Posterior cingulate gyrus (tissue), 11 donors: ENCODE measurements at places on chromosomes 5 and 9.

DNA sequence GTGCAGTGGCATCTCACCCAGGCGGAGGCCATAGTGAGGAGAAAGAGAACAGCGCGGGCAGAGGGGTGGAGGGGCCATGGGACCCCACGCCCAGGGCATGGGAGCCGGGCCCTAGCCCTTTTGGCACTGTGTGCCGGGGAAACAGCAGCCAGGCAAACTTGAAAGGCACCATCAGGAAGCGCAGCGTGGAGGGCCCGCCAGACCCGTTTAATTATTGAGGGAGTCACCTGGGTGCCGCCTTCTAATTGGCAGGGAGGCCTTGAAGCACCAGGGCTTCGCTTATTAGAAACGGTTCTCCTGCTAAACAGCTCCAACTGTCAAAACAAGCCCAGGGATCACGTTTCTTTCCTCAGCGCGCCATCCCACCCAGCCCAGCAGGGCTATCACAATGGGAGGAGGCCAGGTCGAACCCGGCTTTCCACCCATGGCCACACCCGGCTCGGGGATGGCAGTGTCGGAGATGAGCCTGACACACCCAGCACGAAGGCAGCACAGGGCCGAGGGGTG, 104.6 kb upstream of the SARDH start:
- DNase-seq, result no peak

GRCh38 chr5:82971901-82972300, 105.3 kb downstream of the TMEM167A start:
- DNase-seq, result no peak

- no peak for DNase-seq
These were observed 406.2 kb downstream of the KDM4C start for GRCh38 chr9:7163932-7164331.

- no peak for DNase-seq
These were observed 1.5 kb downstream of the DCAF10 start for GRCh38 chr9:37801959-37802711.

DNA sequence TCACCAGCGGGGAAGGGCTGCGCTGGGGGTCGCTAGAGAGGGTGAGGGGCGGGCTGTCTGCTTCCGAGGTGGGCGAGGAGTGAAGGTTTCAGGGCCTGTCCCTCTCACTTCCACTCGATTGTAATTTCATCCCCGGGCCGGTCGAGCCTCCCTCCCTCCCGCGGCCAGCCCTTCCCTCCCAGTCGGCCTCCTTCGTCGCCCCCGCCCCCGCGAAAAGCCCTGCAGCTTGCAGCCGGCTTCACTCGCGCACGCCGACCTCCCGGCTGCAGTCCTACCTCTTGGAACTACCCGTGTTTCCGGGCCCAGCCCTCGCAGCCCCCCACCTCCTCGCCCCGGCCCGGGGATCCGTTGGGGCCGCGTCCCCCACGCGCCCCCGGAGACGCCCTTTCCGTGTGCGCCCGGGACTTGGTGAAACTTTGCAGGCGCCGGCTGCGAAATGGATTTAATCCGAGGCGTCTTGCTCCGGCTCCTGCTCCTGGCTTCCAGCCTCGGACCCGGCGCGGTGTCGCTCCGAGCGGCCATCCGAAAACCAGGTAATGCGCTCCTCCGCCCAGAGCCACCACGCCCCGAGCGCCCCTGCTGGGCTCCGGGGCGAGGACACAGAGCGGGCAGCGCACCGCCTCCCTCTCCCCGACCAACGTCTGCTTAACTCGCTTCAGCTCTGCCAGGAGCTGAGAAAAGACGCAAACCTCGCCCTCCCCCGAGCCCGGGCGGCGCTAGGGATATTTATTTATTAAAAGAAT, at the start of gene EGFLAM:
EGFLAM (plus strand) TSS at position 241 of the 743 bp plus-strand sequence; CDS start at position 437, 196 bp downstream.
- DNase-seq, result no peak

GRCh38 chr5:39759701-39760100, 334.9 kb upstream of the DAB2 start:
- no peak for DNase-seq

DNA sequence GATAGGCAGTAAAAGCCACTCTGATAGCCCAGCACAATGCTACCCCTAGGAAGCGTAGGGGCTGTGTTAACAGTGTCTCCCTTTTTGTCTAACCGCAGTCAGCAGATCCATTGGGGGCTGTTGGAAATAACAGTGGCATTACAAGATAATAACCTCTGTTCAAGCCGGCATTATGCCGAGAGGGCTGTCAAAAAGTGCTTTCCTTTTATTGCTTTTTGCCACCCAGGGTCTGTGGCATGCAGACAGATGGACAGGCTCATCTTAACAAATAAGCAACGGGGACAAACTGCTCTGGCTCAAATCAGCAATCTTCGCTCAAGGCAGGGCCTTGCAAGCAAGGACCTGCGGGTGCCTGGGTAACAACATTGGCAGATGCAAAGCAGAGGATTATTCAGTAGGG, 123.3 kb downstream of the TLR4 start:
- DNase-seq, result no peak

DNA sequence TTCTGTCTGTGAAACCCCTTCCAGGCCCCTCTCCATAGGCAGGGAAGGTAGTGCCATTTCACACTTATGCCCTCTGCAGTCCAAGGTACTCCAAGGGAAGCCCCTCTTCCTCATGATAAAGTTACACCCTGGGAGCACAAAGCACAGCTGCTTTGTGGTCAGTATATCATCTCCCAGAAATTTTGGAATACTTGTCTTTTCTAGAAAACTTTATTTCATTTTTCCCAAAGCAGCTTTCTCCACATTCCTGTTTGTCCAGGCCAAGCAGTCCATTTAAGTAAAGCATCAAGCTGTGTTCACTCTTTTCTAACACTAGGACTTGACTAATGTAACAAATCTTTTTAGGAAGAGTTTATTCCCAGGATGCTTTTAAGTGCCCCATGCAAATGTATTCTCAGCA, 371.8 kb upstream of the RGMB start:
- DNase-seq, result no peak

DNA sequence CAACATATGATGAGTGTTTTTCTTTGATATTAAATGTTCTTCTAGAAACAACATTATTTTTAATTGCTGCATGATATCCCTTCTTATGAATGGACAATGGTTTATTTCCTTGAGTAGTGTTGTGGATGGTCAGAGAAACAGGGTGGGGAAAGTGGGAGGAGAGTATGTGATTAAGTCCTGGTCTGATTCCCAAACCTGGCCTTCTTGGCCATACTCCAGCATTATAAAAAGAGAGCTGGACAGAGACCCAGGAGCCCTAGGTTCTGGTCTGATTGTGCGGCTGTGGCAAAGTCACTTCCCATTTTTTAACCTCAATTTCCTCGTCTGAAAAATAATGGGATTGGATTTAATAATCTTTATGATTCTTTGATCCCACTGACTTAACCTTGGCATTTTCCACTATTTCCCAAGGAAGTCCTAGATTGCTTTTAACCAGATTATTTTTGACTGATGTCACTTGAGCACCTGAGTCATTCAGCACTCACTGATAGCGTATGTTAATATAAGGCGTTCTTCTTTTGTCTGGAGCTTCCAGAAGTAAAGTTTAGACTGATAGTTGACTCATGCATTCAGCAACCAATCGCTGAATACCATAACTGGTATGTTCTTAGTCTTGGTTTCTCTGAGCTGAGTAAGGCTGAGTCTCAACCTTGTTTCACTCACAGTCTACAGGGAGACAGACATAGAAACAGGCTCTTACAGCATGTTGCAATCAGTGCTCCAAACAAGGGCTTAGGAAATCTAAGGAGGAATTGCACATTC, 26.2 kb downstream of the OSMR start:
- DNase-seq, result no peak

- DNase-seq, result no peak
These were observed 75.1 kb downstream of the KCNT1 start for GRCh38 chr9:135776893-135777622.

GRCh38 chr5:14748180-14748900, 83.8 kb downstream of the OTULIN start:
- DNase-seq, result no peak

DNA sequence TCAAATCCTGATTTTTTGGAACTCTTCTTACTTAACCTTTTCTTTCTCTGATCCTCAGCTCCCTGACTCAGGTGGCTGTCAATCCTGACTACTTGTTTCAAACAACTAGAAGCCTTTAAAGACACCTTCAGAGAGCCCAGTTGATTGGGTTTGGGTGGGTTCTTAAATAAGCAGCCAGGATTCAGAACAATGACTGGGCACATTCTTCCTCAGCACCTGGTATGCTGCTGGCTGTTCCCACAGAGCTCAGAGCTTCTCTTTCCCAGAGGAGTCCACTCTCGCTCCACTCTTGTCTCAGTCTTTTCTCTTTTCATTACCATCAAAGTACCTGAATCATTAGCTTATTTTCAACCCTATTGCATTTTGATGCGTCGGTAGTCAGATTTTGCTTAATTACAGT, 22.5 kb downstream of the PCSK5 start:
- no peak for DNase-seq

GRCh38 chr9:77957652-77958051, 74.0 kb downstream of the GNAQ start:
- DNase-seq, result no peak

DNA sequence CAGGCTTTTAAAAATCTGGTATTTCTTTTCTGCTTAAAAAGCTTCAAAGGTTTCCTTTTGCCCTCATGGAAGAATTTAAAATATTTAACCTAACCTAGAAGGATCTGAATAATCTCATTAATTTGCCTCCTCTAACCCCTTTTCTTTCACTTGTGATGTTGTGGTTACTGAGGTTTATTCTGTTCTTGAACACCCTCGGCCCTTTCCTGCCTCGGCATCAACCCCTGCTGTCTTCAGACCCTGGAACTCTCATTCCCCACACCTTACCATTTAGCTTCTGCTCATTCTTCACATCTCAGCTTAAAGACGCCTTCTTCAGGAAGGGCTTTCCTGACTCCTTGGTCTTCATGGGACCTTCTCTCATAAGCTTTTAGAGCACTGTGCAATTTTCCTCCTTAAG, 131.4 kb upstream of the MAN2A1 start:
- DNase-seq, result no peak

DNA sequence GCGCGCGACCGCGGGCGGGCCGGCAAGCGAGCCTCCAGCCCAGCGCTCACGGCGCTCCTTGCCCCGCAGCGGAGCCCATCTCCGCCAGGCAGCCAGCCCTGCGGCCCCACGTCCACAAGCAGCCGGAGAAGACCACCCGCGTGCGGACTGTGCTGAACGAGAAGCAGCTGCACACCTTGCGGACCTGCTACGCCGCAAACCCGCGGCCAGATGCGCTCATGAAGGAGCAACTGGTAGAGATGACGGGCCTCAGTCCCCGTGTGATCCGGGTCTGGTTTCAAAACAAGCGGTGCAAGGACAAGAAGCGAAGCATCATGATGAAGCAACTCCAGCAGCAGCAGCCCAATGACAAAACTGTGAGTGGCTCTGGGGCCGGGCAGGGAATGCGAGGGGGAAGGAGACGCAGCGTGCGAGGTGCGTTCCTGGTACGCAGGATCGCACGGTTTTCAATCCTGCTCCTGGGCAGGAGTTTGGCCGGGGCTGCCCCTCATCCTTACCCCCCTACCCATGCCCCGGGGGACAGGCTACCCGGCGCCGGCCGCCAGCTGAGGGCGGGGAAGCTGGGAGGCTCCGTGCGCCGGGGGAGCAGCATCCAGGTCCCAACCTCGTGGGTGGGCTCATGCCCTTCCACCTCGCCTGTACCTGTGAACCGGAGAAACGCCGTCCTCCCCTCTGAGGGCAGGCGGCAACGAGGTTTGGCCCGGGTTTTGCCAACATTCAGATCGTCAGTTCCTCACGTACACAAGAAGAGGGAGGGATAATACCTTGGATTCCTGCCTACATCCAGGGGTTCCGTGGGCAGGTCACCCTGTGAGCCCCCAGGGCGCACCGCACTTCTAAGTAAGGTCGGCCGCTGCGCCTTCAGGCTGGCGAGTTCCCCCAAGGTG, 6.6 kb downstream of the ISL1 start:
- DNase-seq, result no peak

- no peak for DNase-seq
These were observed 87.8 kb upstream of the APC start for GRCh38 chr5:112649882-112650281.

- DNase-seq, result no peak
These were observed at the start of gene PCDHA1 for GRCh38 chr5:140785905-140786686. Gene PCDHA1, plus strand, starts transcription at chr5:140786140.

DNA sequence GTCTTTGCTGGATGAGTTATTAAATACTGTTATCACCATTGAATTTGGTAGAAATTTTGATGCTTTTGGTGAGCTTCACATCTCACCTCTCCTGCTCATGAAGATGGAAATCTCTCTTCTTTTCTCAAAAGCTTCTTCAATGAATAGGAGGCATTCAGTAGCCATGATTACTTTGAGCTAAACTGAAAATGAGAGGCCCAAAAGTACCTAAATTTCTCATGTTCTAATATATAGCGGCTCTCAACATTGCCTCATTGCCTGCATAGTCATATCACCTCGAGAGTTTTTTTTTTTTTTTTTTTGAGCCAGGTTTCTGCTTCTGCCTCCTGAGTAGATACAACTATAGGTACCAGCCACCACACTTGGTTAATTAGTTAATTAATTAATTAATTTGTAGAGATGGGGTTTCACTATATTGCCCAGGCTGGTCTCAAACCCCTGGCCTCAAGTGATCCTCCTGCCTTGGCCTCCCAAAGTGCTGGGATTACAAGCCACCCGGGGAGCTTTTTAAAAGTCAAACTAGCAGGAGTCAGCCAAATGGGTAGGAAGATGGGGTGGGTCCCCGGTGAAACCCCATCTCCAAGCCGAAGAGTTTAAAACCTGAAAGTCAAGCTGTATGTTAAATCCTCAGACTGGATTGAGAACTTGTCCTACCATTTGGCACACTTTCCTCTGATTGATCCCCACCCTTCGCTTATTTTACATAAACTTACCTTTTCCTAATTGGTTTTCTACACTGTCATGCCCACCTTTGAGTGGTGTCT, 169.0 kb downstream of the DOCK2 start:
- no peak for DNase-seq

- no peak for DNase-seq
These were observed 7.0 kb downstream of the PDCL start for GRCh38 chr9:122821278-122821943.

GRCh38 chr5:3364941-3365340, 230.7 kb upstream of the IRX1 start:
- no peak for DNase-seq

DNA sequence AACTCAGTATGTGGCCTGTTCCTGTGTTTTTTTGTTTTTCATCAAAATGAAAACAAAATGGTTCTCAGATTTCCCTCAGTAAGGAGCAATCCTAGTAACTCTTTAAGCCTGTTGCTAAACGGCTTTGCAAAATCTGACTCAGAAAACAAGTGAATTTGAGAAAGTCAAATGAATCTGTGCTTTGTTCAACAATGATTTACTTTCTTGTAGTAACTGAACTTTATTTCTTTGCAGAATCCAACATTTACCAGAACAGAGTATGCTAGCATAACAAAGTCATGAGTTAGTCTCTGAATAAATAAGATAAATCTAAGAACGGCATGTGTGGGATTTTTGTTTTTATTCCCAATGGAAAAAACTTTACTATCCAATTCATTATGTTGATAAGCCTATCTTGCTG, 93.8 kb downstream of the OXCT1 start:
- DNase-seq, result no peak

DNA sequence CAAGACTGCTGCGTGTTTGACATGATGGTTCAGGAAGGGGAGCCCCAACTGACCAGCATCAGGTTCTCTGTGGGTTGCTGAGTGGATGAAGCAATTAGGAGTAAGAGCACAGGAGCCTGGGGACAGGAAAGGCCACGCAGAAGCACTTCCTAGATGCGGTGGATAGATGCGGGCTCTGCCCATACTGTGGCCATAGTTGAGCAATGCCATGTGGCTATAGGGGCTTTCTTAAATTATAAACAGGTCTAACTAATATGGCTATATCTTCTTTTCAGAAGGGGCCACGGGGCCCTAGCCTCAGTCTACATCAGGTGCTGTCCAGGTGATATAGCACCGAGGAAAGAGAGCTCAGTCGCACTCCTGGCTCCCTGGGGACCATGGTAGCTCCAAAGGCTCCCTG, 198.6 kb downstream of the GADD45G start:
- DNase-seq, result no peak

- no peak for DNase-seq
These were observed 12.6 kb upstream of the HOMER1 start for GRCh38 chr5:79526493-79526892.
